ENCODE measurements at places on chromosomes 11 and 22. TPM values are rescaled to one million over a fixed set of nuclear protein-coding genes. Genes with fewer than 3 reads are reported as not detected.
A peak's percentile ranks its signal among the peaks of the same experiment; 100 is the strongest.

GRCh38 chr11:102390667-102391465 is 43.9 kb downstream of the BIRC2 start:
- peak; percentile 61 for DNase-seq

Gene OR4C12
- not detected for total RNA-seq

DNA sequence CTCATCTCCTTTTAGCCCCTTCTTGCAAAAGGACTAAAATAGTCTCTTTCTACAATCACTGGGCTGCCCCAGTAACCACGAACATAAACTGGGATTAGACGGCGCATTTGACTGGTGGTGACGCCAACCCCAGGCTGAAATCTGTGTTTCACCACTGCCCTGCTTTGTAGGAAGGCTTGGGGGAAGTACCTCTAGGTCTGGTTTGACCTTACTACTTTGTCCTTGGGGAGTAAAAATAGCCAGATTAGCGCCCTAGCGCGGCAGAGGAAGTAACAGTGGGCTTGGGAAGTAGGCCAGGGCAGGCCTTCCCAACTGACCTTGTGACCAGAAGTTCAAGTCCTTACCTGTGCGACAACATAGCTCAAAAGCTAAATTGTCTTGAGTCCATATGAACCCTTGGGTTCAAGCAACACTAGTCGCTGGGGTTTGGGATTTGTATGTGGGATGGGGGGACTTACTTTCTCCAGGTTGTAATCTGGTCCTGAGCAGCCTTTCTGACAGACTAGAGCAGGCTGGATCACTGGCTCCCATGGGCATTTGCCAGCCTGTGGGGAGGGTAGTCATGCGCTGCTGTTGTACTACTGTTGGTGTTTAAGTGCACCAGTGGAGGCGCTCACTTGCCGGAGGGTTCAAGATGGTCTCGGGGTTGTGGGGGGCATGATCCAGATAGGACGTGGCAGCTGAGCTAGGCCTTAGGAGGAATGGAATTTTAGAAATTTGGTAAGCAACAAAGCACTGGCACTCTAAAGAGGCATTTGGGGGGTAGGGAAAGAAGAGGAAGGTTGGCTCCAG is 953 bp upstream of the PACS1 start:
- DNase-seq: peak; percentile 42

- no peak for DNase-seq
Observed at GRCh38 chr22:23500508-23501260, 79.4 kb downstream of the IGLL1 start.

- no peak for DNase-seq
Observed at GRCh38 chr11:117606790-117607189, 190.2 kb downstream of the DSCAML1 start.

DNA sequence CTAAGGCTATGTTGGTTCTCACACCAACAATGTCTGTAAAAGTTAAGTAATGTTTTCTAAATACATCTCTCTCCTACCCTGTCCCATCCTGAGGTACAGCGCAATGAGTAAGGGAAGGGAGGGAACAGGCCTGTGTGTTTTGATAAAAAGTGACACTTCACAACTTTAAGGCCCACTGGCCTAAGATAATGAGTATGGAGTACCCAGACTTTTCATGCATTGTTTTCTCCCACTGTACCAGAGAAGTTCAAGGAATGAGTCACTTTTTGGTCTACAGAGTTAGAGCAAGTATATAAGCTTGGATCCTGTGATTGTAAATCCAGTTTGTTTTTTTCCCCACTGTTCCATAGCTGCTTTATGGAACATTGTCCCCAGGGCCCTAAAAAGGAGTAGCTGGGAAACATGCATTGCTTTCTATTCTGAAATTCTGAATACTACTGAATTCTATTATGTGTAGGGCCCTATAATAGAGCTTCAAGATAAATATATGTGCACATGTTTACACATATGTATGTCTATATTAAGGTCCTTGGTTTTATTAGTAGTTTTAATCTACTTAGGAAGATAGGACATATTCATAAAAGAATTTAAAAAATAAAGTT is 29.8 kb downstream of the KCNE3 start:
- no peak for DNase-seq

DNA sequence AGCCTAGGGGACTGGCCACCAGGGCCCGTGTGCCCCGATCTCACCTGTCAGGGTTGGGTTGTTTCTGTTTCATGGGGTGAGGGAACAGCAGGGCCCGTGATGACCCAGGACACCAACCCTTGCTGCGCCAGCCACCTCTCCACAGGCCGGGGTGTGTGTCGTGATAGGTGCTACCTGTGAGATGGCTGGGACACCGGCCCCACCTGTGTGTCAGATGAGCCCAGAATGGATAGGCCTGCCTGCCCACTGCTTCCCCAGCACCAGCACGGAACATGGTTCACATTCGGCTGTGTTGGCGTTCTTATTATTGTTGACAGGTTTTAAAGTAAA is 7.1 kb downstream of the CLDN5 start:
- DNase-seq: no peak

Gene ASCL2
- total RNA-seq: 0.40 TPM

GRCh38 chr11:105401269-105401809 is 208.5 kb upstream of the GRIA4 start:
- DNase-seq: no peak

Gene LRRC55
- total RNA-seq: not detected

DNA sequence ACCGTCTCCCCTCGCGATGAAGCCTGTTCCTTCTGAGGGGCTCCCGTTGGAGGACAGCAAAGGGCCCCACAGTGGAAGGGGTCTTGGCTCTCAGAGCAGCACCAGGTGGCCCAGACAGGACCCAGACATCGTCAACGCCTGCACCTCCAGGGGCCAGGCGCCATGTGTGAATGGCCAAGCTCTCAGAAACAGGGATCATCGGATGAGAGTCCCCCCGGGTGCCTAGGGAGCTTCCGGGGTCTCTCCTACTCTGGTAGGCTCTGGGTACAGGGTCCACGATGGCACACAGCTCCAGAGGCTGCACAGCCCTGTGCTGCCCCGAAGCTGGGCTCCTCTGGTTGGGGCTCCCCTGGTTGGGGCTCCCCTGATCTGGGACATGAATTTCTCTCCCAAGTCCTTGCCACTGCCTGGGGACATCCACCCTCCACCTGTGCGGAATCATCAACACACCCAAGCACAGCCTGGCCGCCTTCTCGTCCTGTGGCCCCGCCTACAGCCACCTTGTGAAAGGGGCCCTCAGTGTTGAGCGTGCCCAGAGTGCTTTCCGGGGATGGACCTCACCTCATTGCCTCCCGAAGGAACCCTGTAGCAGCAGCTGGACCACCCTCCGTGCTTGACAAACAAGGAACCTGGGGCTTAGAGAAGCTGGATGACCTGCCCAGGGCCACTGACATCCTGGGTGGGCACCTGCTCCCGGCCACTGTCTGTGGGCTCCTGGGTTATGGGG is 929.0 kb downstream of the BRD1 start:
- no peak for DNase-seq

DNA sequence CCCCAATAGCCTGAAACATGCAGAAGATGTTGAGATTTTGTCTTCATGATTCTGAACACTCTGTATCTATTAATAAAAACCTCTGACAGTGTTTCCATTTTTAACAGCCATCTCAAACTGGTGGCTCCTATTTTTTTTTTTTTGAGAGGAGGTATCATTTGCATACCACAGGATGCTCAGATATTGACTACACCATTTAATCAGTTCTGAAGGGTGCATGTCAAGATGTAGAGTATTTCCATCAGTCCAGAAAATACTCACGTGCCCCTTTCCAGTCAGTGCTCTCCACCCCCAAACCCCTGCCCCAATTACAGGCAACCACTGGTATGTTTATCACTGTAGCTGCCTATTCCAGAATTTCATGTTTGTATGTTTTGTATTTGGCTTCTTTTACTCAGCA is 85.3 kb upstream of the SORL1-AS1 start:
- no peak for DNase-seq

DNA sequence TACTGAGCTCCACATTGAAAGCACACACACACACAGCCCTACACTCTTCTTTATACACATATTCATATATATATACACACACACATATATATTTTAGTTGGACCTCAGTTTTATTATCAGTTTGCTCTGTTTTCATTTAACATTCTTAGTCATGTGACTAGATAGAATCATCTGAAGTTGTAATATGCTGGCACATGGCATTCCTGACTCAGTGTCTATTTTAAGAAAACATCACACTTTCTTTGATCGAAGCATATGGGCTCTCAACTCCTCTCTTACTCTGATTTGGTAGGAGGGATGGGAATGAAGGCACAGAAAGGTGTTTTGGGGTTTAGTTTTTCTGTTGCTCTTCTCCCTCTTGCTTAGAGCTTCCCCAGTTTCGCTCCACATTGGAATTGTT is 24.8 kb downstream of the AMOTL1 start:
- DNase-seq: no peak

Gene MAML2
- 27.2 TPM for total RNA-seq

DNA sequence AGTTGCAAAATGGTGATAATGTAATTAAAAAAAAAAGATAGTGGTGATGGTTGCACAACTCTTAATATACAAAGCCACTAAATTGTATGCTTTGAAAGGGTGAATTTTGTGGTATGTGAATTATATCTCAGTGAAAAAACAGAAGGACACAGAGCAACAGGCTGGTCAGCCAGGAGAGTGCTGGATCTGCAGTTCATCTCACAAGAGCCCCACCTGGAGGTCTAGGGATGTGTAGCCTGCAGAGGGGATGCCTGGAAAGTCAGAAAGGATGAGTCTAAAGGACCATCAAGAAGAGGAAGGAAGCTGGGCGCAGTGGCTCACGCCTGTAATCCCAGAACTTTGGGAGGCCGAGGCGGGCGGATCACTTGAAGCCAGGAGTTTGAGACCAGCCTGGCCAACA is 9.0 kb downstream of the POLR3H start:
- DNase-seq: no peak

DNA sequence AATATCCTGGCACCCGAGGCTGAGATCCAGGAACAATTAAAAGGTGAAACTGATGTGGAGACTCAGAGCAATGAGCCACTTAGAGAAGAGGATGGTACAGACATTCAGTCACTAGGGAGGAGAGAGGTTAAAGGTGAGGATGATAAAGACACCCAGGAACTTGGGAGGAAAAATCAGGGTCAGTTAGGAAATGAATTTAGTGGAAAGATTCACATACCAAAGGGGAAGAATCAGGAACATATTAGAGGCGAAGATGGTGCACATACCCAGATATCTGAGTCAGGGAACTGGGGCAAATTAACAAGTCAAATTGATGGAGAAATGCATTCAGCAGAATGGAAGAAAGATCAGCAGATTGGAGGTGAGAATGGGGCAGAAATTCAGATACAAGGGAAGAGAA is 4.1 kb upstream of the MEI1 start:
- no peak for DNase-seq

Gene MFRP
- total RNA-seq: not detected

Gene ANO5
- 0.12 TPM for total RNA-seq

Gene DNAJB7
- total RNA-seq: not detected

Gene UCP2
- 344 TPM for total RNA-seq

DNA sequence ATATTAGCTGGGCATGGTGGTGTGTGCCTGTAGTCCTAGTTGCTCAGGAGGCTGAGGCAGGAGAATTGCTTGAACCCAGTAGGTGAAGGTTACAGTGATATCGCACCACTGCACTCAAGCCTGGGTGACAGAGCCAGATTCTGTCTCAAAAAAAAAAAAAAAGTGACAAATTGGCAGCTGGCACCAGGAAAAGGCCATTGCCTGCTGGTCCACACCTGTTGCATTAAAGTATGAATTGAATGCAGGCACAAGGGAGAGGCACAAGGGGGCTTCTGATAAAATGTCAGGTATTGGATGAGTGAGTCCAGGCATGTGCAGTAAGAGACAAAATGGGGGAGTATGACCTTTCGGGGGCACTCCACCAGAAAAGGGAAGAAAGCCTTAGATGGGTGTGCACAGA is 28.2 kb downstream of the ZNF70 start:
- no peak for DNase-seq

DNA sequence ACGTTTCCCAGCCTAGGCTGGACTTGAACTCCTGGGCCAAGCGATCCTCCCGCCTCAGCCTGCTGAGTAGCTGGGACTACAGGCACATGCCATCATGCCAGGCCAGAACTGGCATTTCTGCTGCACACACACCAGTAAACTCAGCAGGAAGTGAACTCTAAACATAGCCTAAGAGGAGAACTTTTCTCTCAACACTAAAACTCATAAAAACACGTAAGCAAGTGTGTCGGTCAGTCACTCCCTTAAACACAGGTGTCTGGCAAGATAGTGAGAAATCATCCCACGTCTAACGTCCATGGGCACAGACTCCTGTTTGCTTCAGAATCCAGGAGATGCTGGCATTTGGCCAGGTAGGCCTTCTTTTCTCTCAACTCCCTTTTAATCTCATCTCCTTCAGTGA is 104.8 kb downstream of the RPL27A start:
- DNase-seq: no peak

DNA sequence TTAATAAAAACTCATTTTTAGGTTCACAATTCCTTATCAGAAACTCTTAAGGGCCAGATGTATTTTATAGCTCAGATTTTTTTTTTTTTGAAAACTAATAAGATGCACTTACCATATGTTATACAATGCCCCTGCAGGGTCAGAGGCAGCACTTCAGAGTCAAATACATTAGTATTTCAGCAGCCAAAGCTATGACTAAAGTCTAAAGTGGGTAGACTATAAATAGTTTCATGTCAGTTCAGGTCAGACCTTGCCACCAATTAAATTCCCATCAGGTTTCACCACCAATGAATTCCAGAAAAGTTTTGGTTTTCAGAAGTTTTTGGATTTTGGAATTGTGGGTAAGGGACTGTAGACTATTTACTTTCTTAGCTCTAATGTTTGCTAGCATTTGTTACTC is 75.9 kb downstream of the FAM83F start:
- no peak for DNase-seq

Gene ZBED4
- 20.8 TPM for total RNA-seq

- DNase-seq: peak; percentile 37
Observed at GRCh38 chr11:96215110-96215782, 127.7 kb downstream of the MAML2 start.

GRCh38 chr11:45890886-45891550 is 5.6 kb downstream of the MAPK8IP1 start:
- no peak for DNase-seq

GRCh38 chr11:45245218-45246045 is 40.7 kb downstream of the SYT13 start:
- DNase-seq: no peak

Measured in activated CD4-positive, alpha-beta T cell treated with anti-CD3 and anti-CD28 coated beads, Interleukin-2, amount 10 ng/mL, durations not matched to agents 7 days and 5 days (primary cell).